ENCODE measurements at places on chromosomes 5 and 9.

- no peak for DNase-seq
These were observed at the start of gene GPX8 for GRCh38 chr5:55159763-55160492. Gene GPX8 (plus strand): TSS chr5:55160171. CDS start chr5:55160193, 22 bp downstream.

DNA sequence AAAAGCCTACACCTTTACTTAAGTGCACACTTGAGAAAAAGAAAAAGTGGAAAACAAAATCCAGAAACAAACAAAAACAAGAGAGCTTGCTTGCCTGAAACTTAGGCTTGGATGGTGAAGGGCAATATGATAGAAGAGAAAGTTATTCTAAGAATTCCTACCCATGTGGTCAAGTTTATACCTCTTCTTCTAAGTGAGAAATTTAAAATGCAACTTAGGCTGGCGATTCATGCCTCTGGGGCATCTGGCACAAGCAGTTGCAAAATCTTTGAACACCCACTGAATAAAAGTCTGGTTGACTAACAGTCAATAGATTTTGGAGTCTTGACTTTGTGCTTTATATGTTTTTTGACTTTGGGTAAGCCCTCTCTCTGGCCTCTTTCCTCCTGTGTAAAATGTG, 239.6 kb downstream of the KDM4C start:
- no peak for DNase-seq

GRCh38 chr5:137833463-137833862, 34.2 kb upstream of the MYOT start:
- no peak for DNase-seq

DNA sequence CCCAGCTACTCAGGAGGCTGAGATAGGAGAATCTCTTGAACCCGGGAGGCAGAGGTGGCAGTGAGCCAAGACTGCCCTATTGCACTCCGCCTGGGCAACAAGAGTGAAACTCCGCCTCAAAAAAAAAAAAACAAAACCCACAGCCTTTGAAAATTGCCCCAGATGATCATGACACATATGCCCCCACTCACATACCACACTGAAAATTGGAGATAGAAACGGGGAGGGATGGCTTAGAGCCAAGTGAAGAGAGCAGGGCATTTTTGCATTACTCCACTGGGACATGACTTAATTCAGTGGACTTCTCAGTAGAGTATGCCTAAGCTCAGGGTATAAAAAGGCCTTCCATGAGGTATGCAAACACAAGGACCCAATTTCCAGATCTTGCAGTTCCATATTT, 309.3 kb downstream of the BNC2 start:
- DNase-seq = no peak

DNA sequence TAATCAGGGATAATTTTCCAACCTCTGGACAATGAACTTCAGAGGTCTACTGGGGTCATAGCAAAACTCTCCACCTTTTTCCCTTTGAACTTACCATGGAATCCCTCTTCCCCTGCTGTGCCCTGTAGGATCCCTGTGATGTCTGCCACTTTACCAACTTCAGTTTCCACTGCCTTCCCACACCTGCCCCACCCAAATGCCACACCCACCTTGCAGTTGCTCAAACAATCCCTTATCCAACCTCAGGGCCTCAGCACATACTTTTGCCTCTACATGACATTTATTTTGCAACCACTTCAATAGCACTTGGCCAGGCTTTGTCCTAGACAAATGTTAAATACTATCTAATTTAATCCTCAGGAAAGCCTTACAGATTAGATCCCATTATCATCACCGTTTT, 463.7 kb upstream of the WWC1 start:
- DNase-seq = no peak

Data from activated naive CD4-positive, alpha-beta T cell (primary cell).